NCI-H1092 (cell line): ENCODE measurements at places on chromosomes 7 and 10.

GRCh38 chr7:121275204-121275603 lies 53.6 kb upstream of the WNT16 start:
- DNase-seq, result peak; percentile 45

DNA sequence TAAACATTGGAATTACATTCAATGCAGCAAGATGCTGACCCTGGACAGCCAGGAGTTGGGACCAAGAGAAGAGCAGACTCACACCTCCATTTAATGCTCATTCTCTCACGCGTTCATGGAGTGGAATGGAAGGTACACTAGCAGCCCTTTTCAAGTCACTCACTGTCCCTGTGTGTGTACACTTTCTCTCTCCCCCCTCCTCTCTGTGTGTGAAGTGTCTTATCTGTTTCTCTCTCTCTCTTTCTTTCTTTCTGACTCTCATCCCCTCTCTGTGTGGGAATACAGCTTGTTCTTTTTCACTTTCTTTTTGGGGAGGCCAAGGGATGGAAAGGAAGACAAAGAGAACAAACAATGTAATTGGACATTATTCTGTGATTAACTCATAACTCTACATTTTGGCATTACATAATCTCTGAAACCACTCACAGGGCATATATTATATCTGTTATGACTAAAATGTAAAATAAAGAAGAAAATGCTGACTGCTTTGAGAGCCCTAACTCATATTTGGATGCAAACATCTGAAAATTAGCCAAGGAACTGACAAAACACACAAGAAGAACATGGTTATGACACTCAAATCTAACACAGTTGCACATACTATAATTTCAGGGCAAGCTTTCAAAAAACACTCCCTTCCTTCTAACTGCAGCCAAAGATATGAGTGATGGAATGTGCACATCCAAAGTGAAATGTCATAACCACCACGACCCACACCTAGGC lies 188.8 kb downstream of the PARD3 start:
- no peak for DNase-seq

DNA sequence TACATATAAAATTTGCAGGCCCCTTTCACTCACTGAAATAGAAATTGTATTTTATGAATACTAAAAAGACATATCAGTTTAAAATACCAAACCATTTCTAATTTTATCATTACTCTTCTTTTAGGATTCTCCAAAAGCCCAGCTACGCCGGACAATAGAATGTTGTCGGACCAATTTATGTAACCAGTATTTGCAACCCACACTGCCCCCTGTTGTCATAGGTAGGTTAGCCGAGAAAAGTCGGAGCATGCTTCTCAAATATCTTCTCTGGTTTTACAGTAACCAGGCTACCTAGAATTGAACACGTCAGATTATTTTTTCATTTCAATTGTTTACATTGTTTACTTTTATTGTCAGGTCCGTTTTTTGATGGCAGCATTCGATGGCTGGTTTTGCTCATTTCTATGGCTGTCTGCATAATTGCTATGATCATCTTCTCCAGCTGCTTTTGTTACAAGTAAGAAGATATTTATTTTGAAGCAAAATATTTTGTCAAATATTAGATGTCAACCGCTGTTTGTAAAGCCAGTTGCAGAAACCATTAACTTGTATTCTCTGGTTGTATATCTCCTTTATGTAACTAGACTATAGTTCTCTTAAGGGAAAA lies 57.6 kb downstream of the MMRN2 start:
- no peak for DNase-seq

DNA sequence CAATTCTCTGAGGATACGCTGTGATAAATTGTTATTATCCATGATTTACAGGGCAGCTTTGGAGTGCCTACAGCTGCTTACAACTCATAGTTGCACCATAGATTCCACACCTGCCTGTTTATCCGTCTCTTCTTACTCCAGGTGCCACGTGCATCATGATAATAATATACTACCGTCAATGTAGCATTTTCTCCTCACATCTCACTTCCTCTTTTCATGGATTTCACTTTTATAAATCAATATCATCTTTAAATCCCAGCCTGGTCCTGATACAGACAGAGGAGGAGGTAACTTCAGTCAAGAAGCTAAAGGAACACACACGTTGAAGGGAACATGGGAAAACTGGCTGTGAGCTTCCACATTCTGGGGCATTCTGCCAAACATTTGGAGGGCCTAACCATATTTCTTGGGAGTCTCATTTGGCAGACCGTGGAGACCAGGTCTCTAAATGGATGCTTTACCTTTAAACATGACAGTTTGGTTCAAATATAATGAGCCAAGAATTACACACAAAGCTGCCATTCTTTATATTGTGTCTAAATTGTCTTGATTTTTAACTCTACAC lies 2.4 kb downstream of the CH25H start:
- no peak for DNase-seq

DNA sequence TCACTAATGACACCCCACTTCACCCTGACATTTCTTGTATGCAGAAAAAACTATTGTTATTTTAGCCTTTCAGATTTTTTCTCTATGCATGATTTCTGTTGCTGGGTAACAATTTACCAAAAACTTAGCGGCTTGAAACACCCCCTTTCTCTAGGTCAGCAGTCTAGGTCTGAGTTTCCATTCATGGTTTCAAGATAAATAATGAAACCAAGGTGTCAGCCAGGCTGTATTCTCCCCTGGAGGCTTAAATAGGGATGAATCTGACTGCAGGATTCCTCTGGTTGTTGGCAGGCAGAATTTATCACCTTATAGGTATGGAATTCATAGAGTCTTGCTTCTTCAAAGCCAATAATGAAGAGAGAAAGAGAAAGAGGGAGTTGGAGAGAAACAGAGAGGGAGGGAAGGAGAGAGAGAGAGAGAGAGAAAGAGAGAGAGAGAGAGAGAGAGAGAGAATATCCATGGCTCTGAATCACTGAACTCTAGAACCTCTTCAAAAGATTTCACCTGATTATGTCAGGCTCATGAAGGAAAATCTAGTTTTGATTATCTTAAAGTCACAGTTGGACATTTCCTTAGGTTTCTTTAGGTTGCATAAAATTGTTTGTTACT lies 1224.6 kb upstream of the LRRTM3 start:
- no peak for DNase-seq

GRCh38 chr10:71297343-71297742 lies 21.7 kb upstream of the SLC29A3 start:
- no peak for DNase-seq

GRCh38 chr10:114479307-114479706 lies 75.0 kb upstream of the AFAP1L2 start:
- DNase-seq, result no peak

- DNase-seq, result no peak
Measured at GRCh38 chr10:66180581-66181318, 745.1 kb upstream of the LRRTM3 start.

GRCh38 chr10:8054244-8054493 lies 319 bp upstream of the GATA3 start:
- no peak for DNase-seq

DNA sequence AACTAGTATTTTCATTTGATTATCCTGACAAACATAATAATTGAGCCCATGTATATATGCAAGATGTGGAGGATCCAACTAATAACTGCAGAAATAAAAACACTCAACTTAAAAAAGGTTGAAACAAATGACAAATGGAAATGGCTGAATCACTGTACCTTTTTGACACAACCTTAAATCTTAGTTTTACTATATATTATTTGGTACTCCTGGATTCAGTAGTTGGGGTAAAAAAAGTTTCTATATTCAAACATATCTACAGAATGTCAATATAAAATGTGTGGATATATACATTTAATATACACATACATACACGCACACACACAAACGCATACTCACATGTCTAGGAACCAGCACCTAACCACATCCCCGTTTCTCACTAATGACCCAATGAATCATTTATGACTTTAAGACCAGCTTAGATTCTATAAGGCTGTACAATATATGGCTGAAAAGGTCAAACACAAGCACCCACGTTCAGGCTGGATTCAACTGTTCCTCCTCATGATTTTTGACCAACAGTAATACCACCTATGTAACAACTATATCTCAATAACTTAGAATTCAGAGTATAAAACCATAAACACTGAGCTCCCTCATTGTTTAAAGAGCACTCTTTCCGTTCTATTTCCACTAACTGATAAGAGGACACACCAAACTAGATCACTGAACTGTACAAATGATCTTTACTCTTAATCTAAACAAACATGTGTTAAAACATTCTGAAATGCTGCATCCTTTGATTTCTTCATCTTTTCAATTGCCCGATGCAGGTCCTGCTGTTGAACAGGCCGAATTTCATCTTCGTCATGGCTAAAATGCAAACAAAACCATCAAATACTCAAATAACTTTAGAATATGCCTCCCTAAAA lies 63.8 kb downstream of the ATAD1 start:
- no peak for DNase-seq

GRCh38 chr10:56633876-56634452 lies 272.9 kb upstream of the ZWINT start:
- DNase-seq, result no peak

- DNase-seq, result no peak
Measured at GRCh38 chr10:76408646-76409045, 977.2 kb downstream of the LRMDA start.

DNA sequence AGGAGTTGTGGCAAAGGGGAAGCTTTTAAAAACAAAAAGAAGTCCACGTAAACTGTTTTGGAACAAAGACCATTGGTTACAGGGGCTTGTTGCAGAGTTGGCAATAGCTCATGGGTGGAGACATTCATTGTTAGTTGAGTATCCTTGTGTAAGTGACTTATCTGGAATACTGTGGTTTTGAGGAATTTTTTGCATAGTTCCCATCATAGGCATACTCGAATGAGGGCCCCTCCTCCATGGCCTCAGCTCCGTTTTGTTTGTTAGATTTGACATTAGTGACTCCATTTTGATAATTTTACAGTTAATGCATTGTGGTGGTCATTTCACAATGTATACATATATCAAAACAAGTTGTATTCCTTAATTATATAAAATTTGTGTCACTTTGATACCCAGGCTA lies 12.8 kb upstream of the SMKR1 start:
- DNase-seq, result no peak

DNA sequence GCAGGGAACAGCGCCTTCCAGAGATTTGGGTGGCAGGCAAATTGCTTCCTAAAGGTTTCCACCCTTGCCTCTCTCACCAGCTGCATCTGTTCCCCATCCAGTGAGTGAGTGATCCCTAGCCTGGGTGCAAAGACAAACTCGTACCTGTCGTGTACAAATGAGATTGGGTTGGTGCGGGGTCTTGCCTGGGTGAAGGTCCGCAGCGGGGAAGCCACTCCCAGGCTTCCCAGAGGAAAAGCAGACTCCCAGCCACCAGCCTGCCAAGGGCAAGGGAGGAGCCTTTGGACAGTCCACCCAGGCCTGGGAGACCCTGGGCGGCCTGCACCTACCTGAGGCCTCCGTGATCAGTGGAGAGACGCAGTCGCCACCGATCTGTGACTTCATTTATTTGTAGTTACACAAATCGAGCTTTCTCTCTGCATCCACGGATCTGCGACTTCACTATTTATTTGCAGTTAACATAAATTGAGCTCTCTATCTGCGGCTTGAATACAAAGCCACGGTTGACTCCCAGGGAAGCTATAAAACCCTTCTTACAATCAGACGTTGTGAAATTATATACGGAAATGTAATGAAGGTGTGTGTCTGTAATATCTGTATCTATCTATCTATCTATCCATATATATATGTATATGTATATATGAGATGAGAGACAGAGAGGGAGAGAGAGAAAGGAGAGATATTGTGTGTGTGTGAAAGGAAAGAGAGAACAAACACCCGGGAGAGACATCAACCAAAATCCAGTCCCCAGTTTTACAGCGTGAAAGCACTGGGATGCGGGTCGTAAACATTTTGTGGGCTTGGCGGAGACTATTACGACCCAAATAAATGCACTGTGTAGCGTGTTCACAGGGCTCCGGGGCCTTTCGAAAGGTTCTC lies 3.0 kb upstream of the HOXA7 start:
- no peak for DNase-seq

GRCh38 chr7:38932509-38933168 lies 23.6 kb upstream of the VPS41 start:
- peak; percentile 43 for DNase-seq

- no peak for DNase-seq
Measured at GRCh38 chr7:21495731-21496130, 47.1 kb upstream of the DNAH11 start.

DNA sequence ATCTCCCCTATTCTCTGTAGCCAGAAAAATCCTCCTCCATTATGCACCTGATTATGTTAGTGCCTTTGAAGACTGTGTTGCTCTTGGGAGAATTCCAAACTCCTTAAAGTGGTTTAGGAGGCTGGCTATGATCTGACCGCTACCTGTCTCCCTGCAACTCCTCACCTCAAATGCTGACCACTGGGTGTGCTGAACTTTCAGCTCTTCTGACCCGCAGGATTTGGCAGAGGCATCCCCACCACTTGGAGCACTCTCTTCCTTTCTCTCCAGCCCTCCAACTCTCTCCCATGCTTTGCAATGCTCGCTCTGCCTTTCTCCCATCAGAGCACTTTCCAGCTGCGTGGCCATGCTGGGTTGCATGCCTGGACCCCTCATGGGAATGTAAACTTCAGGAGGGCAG lies 227.6 kb downstream of the RPS24 start:
- DNase-seq, result no peak

- no peak for DNase-seq
Measured at GRCh38 chr10:33101392-33101787, 143.4 kb upstream of the ITGB1 start.

DNA sequence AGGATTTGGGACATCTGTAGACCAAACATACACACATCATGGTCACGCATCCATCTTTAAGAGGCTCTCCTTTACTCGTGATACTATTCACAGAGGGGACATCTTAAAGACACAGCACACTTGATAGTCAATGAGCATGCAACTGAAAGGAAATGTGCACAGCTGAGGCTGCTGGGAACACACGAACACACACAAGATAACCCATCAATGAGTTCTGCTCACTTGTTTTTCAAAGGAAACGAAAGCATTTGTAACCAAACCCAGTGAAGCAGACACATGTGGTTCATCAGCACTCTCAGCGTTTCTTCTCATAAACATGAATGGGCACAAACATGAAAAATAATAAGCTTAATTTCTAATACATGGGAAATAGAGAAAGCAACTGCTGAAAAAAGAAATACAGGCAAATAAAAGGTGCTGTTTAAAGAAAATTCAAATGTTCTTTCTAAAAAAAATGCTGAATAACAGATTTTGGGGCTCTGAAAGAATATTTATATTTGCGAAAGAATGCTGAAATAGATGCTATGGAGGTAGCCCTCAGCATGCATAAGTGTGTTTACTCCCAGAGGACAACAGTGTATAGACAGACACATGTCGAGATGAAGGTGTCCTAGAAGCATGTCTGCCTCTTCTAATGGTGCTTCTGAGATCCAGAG lies 59.7 kb upstream of the LAMB4 start:
- no peak for DNase-seq

- no peak for DNase-seq
Measured at GRCh38 chr7:3301449-3301731, 338 bp downstream of the SDK1 start.
